ENCODE measurements at places on chromosomes 11 and 22. TPM values are rescaled to one million over a fixed set of nuclear protein-coding genes. Genes with fewer than 3 reads are reported as not detected.

CLCF1 gene
- 1.1 TPM for total RNA-seq

DNA sequence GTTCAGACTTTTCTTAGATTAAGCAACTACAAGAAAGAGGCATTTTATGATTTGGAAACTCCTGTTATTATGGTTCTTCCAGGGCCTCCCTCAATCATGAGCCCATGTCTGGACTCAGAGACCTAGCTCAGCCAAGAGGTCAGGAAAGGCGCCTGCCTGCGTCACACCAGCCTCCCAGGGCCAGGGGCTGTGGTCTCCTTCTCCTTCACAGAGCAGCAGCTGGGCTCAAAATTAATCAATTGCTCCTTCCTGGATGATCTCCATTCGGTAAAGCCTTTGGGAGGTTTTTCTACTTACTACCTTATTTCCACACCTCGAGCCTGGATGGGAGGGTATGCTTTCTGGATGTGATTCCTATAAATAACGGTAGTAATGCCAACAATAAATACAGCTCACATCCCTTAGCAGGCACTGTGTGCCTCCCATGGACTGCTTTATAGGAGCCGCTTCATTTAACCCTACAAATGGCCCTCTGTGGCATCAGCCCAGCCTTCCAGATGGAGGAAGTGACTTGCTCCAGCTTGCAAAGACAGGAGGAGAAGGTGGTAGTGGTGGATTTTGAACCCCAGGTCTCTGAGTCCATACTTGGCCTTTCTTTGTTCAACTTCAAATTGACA, 1445.6 kb downstream of the TBC1D22A start:
- no peak overlapping the region for H3K4me3 ChIP-seq
- H3K27ac ChIP-seq, result no peak overlapping the region
- DNase-seq, result no peak
- no peaks in the 10 kb centered on the region for H3K36me3 ChIP-seq
- peaks cover 3% of the 10 kb centered on the region for H3K4me1 ChIP-seq
- H3K27me3 ChIP-seq, result peaks cover 12% of the 10 kb centered on the region

GRCh38 chr22:37244922-37245722, 1.1 kb upstream of the RAC2 start:
- DNase-seq, result no peak
- peaks cover 39% of the 10 kb centered on the region for H3K4me1 ChIP-seq
- H3K27ac ChIP-seq, result peak overlapping the region; percentile 68
- peaks cover 14% of the 10 kb centered on the region for H3K36me3 ChIP-seq
- peak overlapping the region; percentile 98 for H3K4me3 ChIP-seq
- no peaks in the 10 kb centered on the region for H3K27me3 ChIP-seq

DNA sequence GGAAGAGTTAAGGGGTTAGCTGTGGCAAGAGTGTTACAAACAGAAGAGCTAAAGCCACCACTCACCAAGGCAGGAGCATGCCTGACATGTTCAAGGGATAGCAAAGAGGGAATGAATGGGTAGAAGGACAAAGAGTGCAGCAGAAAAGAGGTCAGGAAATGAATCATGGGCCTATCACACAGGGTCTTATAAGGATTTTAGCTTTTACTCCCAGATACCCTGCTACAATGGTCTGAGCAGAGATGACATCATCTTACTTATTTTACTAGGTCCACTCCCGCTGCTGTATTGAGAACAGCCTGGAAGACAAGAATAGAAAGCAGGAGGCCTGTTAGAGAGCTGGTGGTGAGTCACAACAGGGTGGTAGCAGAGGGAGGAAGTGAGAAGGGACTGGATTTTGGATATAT, 9.8 kb downstream of the TRAF6 start:
- no peak overlapping the region for H3K4me3 ChIP-seq
- H3K27ac ChIP-seq, result no peak overlapping the region
- no peak for DNase-seq
- H3K36me3 ChIP-seq, result peaks cover 4% of the 10 kb centered on the region
- no peaks in the 10 kb centered on the region for H3K27me3 ChIP-seq

DNA sequence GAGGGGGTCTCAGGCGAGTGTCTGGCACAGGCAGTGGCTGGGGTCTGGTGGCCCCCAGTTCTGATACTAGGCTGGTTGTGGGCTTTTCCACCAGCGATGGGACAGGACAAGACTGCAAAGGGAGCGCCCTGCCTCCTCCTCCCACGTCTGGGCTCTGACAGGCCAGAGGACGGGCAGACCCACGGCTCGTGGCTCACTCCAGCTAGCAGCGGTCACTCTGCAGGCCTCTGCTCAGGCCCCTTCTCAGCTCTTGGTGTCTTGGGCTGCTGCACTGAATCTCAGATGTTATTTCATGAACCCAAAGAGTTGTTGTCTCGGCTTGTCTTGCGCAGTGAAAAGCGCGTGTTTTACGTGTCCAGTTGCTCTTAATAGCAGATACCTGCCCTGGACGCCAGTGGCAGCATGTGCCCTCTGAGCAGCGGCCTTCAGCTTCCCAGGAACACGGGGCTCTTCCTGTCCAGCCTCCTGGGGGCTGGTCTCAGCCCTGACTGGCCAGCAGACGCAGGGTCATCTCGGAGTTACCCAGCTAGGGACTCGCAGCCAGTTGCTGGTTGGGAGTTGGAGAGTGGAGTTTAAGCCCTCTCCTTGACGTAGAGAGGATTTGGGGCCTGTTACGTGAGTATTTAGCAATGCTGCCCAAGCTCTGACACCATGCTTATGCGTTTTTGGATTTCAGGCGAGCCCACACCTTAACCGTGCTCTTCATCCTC, 9.6 kb downstream of the PTDSS2 start:
- no peaks in the 10 kb centered on the region for H3K27me3 ChIP-seq
- H3K27ac ChIP-seq, result no peak overlapping the region
- DNase-seq, result no peak
- no peaks in the 10 kb centered on the region for H3K36me3 ChIP-seq
